ENCODE measurements at places on chromosomes 16 and 17. TPM values are rescaled to one million over a fixed set of nuclear protein-coding genes. Genes with fewer than 3 reads are reported as not detected.
A peak's percentile ranks its signal among the peaks of the same experiment; 100 is the strongest.

The HSF4 gene
- total RNA-seq: 12.3 TPM

The MYH8 gene
- not detected for total RNA-seq

The CACNG3 gene
- not detected for total RNA-seq

DNA sequence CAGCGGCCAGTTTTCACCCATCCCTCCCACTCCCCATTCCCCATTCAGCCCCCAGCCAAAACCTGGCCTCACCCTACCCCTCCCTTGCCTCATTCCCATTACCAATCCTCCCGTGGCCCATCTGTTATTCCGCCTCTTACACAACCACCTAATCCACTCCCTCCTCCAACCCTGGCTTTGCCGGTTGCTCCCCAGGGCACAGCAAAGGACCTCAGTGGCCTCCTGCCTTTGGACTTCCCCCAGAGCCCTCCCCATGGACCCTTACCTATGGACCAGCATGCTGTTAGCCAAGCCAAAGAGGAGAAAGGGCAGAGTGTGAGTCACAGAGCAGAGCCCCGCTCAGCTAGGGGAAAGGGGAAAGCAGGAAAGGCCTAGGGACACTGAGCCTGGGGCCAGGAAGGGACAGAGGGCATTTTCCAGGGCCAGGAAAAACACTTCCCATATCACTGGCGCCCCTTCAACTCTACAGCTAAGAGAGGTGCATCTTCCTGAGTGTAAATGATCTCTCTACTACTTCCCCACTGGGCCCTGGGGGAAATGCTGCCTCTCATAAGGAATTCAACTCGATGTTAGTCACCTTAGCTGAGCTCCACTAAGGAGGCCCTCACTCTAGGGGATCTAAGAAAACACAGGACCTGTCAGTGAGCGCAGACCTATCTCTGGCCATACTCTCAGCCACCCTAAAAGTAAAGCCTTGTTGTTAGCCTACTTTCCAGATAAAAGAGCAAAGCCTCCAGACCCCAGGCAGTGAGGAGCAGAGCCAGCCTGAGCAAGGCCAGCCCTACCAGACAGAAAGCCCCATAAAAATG lies 10.6 kb downstream of the PEMT start:
- no peaks in the 10 kb centered on the region for H3K4me1 ChIP-seq
- no peaks in the 10 kb centered on the region for H3K27me3 ChIP-seq
- no peaks in the 10 kb centered on the region for H3K36me3 ChIP-seq

- H3K36me3 ChIP-seq: no peaks in the 10 kb centered on the region
- no peaks in the 10 kb centered on the region for H3K4me1 ChIP-seq
- peaks cover 40% of the 10 kb centered on the region for H3K27me3 ChIP-seq
- no peak overlapping the region for H3K4me3 ChIP-seq
- DNase-seq: no peak
Observed at GRCh38 chr17:80485846-80486245, 9.4 kb upstream of the NPTX1 start.

GRCh38 chr17:49132699-49133364 lies at the start of gene B4GALNT2:
B4GALNT2 (plus strand) TSS chr17:49132769; CDS start chr17:49132793, 24 bp downstream.
- H3K36me3 ChIP-seq: no peaks in the 10 kb centered on the region
- peak; percentile 39 for DNase-seq
- H3K27ac ChIP-seq: no peak within 1 kb of the TSS
- H3K27me3 ChIP-seq: peaks cover 35% of the 10 kb centered on the region
- H3K4me1 ChIP-seq: peaks cover 9% of the 10 kb centered on the region

- DNase-seq: no peak
- H3K4me1 ChIP-seq: peaks cover 3% of the 10 kb centered on the region
- H3K4me3 ChIP-seq: no peak overlapping the region
- no peaks in the 10 kb centered on the region for H3K36me3 ChIP-seq
Observed at GRCh38 chr17:79395066-79395465, 215.8 kb downstream of the RBFOX3 start.

DNA sequence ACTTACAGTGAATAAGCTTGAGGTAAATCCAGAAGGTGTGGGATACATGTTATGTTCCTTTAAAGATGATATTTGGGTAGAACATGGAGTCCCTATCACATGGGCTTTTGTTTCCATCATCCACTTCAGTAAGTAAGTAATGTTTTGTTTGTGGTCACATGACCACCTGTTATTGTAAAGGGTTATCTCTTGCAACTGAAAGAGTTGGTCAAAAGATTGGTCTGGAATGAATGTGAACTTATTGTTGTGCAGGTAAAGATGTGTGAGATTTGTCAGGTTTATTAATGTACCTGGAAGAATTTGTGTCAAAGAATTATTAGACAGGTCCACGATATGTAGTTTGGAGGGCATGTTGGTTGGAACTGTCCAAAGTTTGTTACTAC lies 1.6 kb downstream of the OMG start:
- DNase-seq: no peak
- no peak overlapping the region for H3K4me3 ChIP-seq
- no peaks in the 10 kb centered on the region for H3K36me3 ChIP-seq
- no peak overlapping the region for H3K27ac ChIP-seq
- no peaks in the 10 kb centered on the region for H3K27me3 ChIP-seq
- peaks cover 21% of the 10 kb centered on the region for H3K4me1 ChIP-seq

GRCh38 chr16:84005391-84005790 lies 37.2 kb downstream of the SLC38A8 start:
- no peak overlapping the region for H3K27ac ChIP-seq
- H3K4me3 ChIP-seq: no peak overlapping the region
- DNase-seq: no peak
- H3K27me3 ChIP-seq: no peaks in the 10 kb centered on the region
- no peaks in the 10 kb centered on the region for H3K36me3 ChIP-seq

Data from activated naive CD4-positive, alpha-beta T cell treated with anti-CD3 and anti-CD28 coated beads for 36 hours (primary cell).